ENCODE measurements at places on chromosomes 5 and 9. TPM values are rescaled to one million over a fixed set of nuclear protein-coding genes. Genes with fewer than 3 reads are reported as not detected.

DNA sequence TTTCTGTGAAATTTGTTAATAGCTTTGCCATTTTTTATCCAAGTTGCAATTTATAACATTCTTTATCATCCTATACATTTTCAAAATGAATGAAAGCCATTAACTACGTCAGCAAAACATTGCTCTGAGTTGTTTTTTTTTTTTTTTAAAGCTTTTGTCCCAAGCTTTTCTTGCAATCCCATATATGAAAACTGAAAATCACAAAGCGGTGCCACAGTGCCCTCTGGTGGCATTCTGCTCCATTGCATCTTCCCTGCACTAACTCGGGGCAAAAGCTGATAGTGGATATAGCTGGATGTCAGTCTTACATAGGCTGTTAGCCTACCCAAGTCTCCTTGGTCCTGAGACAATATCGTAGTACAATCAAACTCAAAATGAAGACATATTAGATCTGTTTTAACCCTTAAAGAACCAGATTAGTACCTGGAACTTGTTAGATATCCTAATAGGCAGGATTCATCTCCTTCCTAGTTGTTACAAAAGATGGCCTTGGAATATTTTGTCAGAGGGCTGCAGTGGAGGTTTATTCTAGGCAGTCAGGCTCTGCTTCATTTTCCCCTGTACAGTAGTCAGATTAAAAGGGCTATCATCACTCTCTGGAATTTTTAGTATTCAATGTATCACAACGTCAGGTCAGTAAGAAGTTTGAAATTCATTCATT, 669.9 kb downstream of the PTPRD start:
- no peak for DNase-seq

GRCh38 chr9:97830884-97831829, 21.9 kb upstream of the FOXE1 start:
- no peak for DNase-seq

GRCh38 chr9:128333451-128333869, 6.9 kb upstream of the SLC27A4 start:
- DNase-seq = no peak

- DNase-seq = no peak
These were observed 79.7 kb downstream of the MRPS30 start for GRCh38 chr5:44888435-44888834.

- peak; percentile 39 for DNase-seq
These were observed 27.1 kb upstream of the MYORG start for GRCh38 chr9:34403554-34404380.

- no peak for DNase-seq
These were observed 9.0 kb downstream of the BRINP1 start for GRCh38 chr9:119360237-119360636.

GRCh38 chr5:153670101-153670500, 179.6 kb downstream of the GRIA1 start:
- DNase-seq = no peak

PCDHGA2 gene
- not detected for total RNA-seq

All from HCT116 (cell line).